ENCODE measurements at places on chromosomes 2 and 18. TPM values are rescaled to one million over a fixed set of nuclear protein-coding genes. Genes with fewer than 3 reads are reported as not detected.
A peak's percentile ranks its signal among the peaks of the same experiment; 100 is the strongest.

- H3K36me3 ChIP-seq, result peaks cover 26% of the 10 kb centered on the region
- no peaks in the 10 kb centered on the region for H3K4me1 ChIP-seq
- H3K4me3 ChIP-seq, result no peak overlapping the region
- no peaks in the 10 kb centered on the region for H3K27me3 ChIP-seq
- no peak for DNase-seq
Measured at GRCh38 chr2:60948926-60949579, 67.7 kb downstream of the REL start.

DNA sequence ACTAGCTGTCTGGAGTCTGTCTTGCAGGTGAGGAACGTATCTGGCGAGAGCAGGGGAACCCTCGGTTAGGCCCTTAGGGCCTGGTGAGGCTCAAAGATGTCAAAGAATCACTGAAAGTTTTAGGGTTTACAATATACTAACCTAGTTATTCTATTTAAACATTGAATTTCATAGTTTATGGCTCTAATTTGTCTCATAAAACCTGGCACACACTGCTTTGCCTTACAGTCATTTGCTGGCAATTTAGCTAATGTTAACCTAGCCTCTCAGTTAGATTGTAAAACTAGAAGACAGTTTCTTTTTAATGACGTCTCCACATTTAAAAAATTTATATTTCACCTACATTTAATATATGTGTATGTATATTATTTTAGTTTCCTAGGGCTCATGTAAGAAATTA is 89.6 kb upstream of the DOCK10 start:
- H3K4me1 ChIP-seq, result no peaks in the 10 kb centered on the region
- no peak overlapping the region for H3K4me3 ChIP-seq
- no peak for DNase-seq
- no peaks in the 10 kb centered on the region for H3K27me3 ChIP-seq
- H3K27ac ChIP-seq, result no peak overlapping the region

Gene APCDD1
- 139 TPM for total RNA-seq

- no peak overlapping the region for H3K4me3 ChIP-seq
- H3K27me3 ChIP-seq, result no peaks in the 10 kb centered on the region
- peaks cover 3% of the 10 kb centered on the region for H3K36me3 ChIP-seq
- no peak overlapping the region for H3K27ac ChIP-seq
- no peak for DNase-seq
- peaks cover 22% of the 10 kb centered on the region for H3K4me1 ChIP-seq
Measured at GRCh38 chr2:160415991-160416390, 77.6 kb downstream of the RBMS1 start.

- no peaks in the 10 kb centered on the region for H3K36me3 ChIP-seq
- H3K4me1 ChIP-seq, result no peaks in the 10 kb centered on the region
- H3K27ac ChIP-seq, result no peak overlapping the region
- peaks cover 4% of the 10 kb centered on the region for H3K27me3 ChIP-seq
- no peak overlapping the region for H3K4me3 ChIP-seq
Measured at GRCh38 chr2:121329786-121330185, 44.8 kb upstream of the TFCP2L1 start.

DNA sequence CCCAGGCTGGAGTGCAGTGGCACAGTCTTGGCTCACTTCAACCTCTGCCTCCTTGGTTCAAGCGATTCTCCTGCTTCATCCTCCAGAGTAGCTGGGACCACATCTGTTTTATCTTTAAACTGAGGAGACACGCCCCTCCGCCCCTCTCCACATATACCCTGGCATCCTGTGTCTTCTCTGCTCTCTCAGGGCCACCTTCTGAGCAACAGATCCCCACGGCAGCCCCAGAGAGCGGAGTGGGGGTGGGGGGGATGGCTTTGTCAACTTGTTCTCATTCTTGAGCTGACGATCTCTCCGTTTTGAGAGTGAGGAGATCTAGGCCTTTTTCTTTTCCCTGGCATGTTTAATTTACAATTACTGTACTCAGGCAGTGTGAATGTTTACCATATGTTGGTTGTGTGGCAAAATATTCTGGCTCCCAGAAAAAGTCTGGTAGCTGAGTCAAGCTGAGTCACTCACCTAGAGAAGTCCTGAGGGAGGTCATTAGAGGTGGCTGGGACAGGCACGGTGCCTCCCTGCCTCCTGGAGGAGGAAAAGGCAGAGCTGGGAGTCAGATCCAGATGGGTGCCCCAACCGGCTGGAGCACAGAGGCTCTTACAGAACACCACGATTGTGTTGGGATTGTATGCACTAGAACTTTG is 19.5 kb upstream of the ID2 start:
- DNase-seq, result no peak
- peaks cover 17% of the 10 kb centered on the region for H3K4me1 ChIP-seq
- H3K27ac ChIP-seq, result peak overlapping the region; percentile 5
- peak overlapping the region; percentile 30 for H3K4me3 ChIP-seq

Data from type B pancreatic cell (in vitro differentiated cells).